ENCODE measurements at places on chromosomes 6 and 20. TPM values are rescaled to one million over a fixed set of nuclear protein-coding genes. Genes with fewer than 3 reads are reported as not detected.

GRCh38 chr6:136890194-136890839 is 31.8 kb upstream of the SLC35D3 start:
- DNase-seq, result no peak

GRCh38 chr20:2451939-2452732 is 18.5 kb downstream of the SNRPB start:
- DNase-seq, result peak; percentile 54

DNA sequence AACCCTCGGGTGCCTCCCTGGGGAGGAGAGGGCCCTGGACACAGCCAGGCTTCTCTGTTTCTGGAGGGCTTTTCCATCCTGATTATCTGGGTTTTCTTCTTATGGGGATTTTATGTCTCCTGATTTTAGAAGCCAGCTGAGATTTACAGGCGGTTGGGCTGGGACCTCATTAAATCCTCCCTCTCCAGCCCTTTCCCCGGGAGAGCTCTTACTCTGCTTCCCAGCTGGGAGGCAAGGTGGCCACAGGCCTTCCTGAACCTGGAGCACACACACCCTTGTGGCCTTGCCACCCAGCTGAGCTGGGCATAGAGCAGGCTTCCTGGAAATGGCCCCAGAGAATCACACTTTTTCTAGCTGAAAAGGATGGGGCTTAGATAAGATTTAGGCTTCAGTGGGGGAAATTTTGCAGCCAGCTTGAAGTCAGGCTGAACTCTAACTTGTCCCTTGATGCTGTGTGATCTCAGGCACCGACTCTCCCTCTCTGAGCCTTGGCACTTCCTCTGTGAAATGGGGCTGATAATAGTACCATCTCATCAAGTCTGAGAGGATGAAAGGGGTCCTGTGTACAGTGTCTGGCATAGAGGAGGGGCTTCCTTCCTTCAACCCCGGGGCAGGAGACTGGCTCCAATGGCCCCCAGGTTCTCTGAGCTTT is 16.6 kb downstream of the VSTM2L start:
- no peak for DNase-seq

GRCh38 chr6:52990342-52990741 is 4.7 kb downstream of the GSTA4 start:
- DNase-seq, result no peak

DNA sequence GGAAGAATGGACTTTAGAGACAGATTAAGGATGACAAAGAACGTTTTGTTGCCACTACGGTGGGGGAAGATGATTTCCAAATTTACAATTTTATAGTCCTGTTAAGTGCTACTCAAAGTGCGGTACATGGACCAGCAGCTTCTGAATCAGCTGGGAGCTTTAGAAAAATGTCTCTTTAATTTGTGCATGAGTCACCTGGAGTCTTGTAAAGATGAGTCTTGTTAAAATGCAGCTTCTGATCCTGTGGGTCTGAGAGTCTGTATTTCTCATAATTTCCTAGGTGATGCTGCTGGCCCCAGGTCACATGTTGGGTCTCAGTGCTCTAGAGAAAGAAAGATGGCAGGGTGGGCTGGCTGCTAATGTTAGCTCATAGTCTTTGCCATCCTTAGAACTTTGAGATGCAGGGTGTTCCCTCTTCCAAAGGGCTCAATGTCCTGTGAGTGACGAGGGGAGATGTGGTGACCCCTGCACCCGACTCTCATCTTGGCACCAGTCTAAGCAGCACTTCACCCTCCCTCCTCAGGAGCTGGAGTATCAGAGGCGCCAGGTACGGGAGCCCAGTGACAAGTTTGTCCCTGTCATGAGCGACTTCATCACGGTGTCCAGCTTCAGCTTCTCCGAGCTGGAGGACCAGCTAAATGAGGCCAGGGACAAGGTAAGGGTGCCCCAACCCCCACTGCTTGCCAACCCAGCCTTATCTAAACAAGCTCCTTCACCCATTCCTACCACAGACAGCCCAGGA is 34.5 kb downstream of the MOCS1 start:
- no peak for DNase-seq

- DNase-seq, result no peak
These were observed 10.6 kb upstream of the RSPO3 start for GRCh38 chr6:127107916-127108315.

GRCh38 chr6:115765966-115766365 is 294.7 kb downstream of the FRK start:
- no peak for DNase-seq

- DNase-seq, result no peak
These were observed 81.4 kb downstream of the TSHZ2 start for GRCh38 chr20:53053595-53053994.

DNA sequence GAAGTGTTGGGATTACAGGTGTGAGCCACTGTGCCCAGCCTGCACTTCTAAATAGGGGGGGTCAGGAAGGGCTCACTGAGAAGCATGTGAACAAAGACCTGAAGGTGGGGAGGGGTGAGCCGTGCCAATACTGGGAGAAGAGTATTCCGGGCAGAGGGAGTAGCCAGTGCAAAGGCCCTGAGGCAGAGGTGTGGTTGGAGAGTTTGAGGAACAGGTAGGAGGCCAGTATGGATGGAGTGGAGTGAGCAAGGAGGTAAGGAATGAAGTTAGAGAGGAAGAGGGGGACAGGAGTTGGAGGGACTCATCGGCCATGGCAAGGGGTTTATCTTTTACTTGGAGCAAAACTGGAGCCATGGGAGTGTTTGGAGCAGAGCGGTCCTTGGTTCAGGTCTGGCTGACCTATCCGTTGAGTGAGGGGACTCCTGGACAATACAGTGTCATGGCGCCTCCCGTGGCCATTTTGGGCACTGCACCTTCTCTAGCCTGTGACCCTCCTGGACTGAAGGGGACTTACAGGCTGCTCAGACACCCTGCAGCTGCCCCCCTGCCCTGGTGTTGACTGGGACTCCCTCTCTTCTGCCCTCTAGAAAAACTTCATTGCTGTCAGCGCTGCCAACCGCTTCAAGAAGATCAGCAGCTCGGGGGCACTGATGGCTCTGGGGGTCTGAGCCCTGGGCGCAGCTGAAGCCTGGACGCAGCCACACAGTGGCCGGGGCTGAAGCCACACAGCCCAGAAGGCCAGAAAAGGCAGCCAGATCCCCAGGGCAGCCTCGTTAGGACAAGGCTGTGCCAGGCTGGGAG is 12.1 kb downstream of the FOXS1 start:
- no peak for DNase-seq

DNA sequence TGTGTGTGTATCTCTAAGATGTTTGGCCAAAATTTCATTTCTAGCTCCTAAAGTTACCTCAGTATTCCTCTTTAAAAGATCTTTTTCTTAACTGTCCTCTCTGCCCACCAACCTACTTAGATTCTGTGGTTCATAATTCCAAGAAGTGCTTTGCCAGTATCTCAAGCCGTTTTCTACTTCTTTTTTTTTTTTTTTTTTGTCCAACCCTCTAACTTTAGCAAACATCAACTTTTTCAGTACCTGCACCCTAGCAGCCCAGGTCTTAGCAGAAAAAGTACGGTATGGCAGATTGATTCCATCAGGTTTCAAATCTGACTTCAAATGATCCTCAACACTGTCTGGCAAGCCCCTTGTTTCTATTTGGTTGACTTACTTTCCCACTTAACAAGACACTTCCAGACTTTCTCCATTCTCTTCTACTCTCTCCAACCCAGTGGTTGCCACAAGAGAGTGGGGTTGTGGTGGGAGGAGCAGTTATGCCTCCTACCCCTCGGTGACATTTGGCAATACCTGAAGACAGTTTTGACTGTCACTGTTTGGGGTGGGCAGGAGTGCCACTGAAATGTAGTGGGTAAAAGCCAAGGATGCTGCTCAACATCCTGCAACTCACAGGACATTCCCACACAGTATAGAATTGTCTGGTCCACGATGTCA is 10.8 kb upstream of the MAN1A1 start:
- no peak for DNase-seq

GMPR gene
- polyA plus RNA-seq, result 18.9 TPM

DNA sequence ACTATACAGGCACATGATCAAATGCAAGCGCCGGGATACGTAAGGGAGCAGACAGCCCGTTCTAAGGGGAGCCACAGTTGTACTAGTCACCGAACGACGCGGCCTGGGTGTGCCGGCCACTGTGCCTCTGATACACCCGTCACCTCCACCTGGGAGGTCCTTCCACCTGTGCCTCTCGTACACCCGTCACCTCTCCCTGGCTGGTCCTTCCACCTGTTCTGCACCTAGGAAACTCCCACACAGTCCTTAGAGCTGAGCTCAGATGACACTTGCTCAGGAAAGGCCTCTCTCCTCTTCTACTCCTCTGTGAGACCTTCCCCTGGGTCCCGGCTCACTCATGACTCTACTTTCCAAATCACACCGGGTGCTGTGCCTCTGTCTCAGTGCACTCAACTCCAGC is 245.0 kb downstream of the TTLL2 start:
- no peak for DNase-seq

DNA sequence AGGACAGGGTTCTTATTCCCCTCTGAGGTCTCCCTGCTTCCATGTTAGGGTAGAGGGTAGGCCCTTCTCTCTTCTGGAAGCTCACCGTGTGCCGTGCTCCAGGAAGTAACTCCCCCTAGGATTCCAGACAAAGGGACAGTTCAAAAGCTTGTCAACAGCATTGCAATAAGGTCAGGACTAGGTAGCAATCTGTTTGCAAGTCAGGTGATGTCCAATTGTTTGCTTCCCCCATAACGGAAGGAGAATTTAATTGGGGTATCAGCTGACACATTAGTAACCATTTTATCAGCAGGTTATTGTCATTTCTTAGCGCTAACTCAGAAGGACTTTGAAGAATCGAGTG is 41.9 kb downstream of the SYNJ2 start:
- DNase-seq, result no peak

YTHDF1 gene
- polyA plus RNA-seq, result 43.5 TPM

GRCh38 chr20:24657878-24658620 is 188.6 kb downstream of the SYNDIG1 start:
- DNase-seq, result no peak

DNA sequence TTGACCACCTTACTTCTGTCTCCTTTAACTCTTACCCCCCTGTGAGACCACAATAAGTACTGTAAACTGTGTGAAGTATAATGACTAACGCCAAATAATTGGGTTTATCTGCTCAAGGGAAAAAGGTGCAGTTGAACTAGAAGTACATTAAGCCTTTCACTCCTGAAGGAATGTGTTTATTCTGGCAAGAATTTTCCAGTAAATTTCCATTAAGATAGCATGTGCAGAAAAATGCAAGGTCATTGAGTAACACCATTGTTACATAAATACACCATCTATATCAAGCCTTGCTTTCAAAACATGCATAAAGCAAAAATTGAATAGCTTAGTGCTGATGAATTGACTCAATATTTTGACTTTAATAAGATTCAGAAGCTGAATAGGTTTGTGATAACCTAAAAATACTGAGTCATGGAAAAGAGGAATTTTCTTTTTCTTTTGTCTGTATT is 65.4 kb downstream of the ARHGAP18 start:
- no peak for DNase-seq

- DNase-seq, result no peak
These were observed 43.9 kb downstream of the OR2B2 start for GRCh38 chr6:27868311-27868710.

GRCh38 chr6:744666-745353 is 51.9 kb upstream of the EXOC2 start:
- DNase-seq, result no peak

GRCh38 chr6:148085631-148086331 is 256.9 kb upstream of the SASH1 start:
- DNase-seq, result no peak

GRCh38 chr20:32132911-32133549 is 23.5 kb downstream of the TM9SF4 start:
- DNase-seq, result no peak

C20orf204 gene
- 0.89 TPM for polyA plus RNA-seq

GRCh38 chr6:1385129-1386037 is 4.0 kb upstream of the FOXF2 start:
- no peak for DNase-seq

TTBK1 gene
- 0.44 TPM for polyA plus RNA-seq

GLO1 gene
- polyA plus RNA-seq, result 161 TPM

DNA sequence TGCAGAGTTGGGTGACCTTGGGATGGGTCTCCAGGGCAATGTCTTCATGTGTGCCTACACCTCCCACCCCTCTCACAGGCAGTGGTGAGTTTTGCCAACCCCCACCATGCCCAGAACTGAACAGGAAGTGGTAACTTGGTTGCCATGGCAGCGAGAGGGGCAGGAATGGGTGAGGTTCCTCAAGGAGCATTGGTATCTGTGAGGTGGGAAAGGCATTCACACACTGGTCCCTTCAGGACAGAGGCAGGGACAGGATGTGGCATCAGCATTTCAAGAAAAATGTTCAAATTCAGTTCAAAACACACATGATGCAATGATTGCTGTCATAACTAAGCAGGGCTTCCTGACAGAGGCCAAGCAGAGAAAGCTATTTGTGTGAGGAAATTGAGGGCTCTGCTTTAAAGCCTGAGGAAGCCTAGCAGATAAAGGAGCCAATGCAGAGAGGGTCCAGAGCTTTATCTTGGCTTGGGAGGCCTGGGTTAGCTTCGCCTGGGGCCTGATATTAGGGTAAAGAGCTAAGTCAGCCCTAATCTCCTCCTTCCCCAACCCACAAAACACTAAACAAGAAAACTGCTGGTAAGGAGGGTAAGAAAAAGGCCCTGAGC is 551 bp downstream of the TREML2 start:
- no peak for DNase-seq

SNX5 gene
- polyA plus RNA-seq, result 225 TPM

OR2J3 gene
- not detected for polyA plus RNA-seq

- DNase-seq, result no peak
These were observed 18.0 kb downstream of the BAG2 start for GRCh38 chr6:57190140-57190539.

GRCh38 chr6:111781041-111781708 is 92.1 kb downstream of the FYN start:
- no peak for DNase-seq

DNA sequence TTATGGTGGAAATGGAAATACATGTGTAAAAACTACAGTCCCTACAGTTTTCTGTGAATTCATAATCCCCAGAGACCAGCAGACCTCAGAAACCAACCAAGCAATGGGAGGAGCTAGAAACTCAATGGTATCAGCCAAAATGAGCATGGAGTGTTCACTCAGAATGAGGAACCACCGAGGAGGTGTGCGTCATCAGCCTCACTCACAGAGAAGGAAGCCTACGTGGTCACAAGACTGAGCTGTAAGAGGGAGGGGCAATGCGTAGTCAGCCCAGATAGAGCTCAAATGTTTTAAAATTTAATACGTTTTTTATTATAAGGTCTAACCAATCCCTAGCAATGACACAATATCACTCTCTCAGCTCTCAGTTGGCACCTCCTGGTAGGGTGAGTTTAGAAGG is 17.4 kb downstream of the MYLK4 start:
- DNase-seq, result no peak

DNA sequence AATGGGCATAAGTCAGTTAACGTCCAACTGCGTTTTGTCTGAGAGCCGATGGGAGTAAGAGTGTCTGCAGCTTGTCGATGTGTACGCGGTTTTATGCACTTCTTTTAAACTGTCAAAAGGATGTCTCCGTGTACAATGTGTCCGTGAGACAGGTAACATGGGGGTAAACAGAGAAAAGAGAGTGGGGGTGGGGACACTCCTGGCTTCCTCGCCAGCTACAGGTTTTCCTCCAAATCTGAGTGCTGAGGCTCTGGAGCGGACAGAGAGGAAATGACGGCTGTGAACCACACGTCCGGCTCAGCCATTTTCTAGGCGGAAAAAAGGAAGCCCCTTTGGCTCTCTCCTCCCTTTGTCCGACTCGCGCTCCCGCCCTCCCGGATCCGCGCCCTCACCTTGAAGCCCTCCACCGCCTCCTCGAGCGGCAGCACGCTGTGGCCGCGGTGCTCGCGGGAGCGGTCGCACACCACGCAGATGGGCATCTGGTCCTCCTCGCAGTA is 916 bp downstream of the TRIM27 start:
- DNase-seq, result no peak

GRCh38 chr6:79435746-79436145 is 101.5 kb downstream of the LCA5 start:
- no peak for DNase-seq

CST2 gene
- polyA plus RNA-seq, result not detected

GRCh38 chr6:56550301-56550700 is 92.4 kb downstream of the DST start:
- DNase-seq, result no peak
